ENCODE measurements at places on chromosomes 6 and 20. TPM values are rescaled to one million over a fixed set of nuclear protein-coding genes. Genes with fewer than 3 reads are reported as not detected.

Gene EXOC2
- 21.6 TPM for polyA plus RNA-seq

Gene ZBTB46
- polyA plus RNA-seq: 14.7 TPM

DNA sequence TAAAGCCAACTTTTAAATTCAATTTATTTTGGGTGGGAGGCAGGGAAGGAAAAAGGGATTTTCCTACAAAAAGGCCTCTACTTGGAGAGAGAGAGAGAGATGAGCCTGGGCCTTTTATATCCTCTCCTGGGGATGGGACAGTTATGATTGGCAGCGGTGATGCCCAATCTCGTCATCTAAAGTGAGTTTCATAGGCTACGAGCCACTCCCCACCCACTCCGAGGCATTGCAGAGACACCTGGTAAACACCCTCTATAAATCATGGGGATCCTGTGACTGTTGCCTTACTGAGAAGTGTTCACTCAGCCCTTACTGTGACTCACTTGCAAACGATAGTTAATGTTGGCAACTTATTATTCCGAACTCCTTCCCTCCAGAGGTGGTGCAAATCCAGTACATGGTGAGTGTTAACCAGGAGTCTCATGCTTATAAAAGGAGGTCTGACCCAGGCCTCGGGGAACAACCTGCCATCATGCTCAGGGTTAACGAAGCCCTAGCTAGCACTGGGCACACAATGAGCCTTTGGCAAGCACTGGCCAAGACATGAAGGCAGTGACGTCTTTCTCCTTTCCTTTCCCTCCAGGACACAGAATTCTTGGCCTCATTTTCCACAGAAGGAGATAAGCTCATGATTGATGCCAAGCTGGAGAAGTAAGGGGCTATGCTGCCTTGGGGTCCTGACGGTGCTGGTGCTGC lies 20.5 kb downstream of the BPIFB4 start:
- DNase-seq: no peak

Gene TUBB2B
- 81.0 TPM for polyA plus RNA-seq

All from muscle of back (tissue), 13 donors.